Stimulated activated CD8-positive, alpha-beta memory T cell treated with anti-CD3 and anti-CD28 coated beads, Interleukin-15, amount 100 ng/mL, for 1 hour (primary cell): ENCODE measurements at places on chromosomes 5 and 9.

- DNase-seq = no peak
Observed at GRCh38 chr5:153713943-153714342, 223.5 kb downstream of the GRIA1 start.

GRCh38 chr5:179120951-179121666, 60.9 kb downstream of the ZNF354C start:
- no peak for DNase-seq

DNA sequence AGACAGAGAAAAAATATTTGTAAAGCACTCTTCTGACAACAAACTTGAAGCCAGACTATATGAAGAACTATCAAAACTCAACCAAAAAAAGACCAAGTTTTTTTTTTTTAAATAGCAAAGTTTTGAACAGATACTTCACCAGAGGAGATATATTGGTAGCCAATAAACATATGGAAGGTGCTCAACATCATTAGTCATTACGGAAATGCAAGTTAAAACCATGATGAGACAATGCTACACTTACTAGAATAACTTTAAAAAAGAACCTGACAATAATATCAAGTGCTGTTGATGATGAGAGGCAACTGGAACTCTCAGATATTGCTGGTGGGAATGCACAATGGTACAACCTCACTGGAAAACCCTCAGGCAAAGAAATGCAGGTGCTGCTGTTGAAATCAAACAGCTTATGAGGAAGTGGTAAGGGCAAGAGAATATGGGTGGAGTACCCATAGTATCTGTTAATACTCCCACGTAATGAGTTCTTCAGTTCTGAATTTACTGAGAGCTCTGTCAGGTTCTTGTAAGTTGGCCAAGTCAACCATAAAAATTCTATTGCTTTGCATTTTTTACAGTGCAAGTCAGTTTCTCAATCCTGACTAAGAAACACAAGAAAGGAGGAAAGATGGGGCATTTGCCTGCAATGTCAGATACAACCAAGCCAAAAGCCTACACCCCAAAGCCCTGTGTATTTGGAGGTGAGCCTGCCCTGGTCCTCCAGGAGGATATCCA, 87.3 kb upstream of the GNAQ start:
- no peak for DNase-seq

DNA sequence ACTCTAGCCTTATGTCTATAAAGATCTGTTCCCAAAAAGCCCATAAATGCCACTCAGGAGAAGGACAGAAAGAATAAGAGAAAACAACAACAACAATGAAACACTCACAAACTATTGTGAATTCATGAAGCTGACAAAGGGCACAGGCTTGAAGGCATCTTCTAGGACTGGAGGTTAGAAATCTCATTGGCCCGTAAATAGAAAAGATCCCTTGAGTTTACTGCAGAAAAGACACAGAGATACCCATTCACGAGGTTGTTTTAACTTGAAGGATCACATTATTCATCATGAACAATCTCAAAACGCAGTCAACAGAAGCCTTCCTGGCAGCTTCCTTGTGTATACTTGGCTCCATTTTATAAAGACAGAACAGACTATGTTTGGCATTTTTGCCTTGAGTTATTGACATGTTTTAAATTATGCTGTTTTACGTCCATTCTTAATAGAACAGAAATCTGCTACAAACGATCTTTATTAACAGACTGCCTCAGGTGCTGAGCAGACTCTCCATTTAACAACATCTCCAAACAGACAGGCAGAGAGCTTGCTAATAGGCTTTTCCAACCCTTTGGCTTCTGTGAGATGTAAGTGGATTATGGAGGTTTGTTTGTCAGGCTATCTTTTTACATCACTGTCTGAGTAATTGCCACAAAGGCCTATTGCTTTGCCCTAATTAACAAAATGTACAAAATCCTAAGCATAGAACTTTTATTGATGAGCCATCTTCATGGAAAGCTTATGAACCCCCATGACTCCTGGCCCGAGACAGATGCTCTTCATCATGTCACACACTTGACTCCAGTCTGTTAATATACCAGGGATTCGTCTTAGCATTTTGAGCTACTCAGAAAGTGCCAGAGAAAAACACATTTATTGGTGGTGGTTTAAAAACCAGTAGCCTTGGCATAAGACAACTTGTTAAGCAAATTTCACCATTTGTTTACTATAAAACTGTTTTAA, 735.3 kb upstream of the ZNF608 start:
- DNase-seq = no peak

DNA sequence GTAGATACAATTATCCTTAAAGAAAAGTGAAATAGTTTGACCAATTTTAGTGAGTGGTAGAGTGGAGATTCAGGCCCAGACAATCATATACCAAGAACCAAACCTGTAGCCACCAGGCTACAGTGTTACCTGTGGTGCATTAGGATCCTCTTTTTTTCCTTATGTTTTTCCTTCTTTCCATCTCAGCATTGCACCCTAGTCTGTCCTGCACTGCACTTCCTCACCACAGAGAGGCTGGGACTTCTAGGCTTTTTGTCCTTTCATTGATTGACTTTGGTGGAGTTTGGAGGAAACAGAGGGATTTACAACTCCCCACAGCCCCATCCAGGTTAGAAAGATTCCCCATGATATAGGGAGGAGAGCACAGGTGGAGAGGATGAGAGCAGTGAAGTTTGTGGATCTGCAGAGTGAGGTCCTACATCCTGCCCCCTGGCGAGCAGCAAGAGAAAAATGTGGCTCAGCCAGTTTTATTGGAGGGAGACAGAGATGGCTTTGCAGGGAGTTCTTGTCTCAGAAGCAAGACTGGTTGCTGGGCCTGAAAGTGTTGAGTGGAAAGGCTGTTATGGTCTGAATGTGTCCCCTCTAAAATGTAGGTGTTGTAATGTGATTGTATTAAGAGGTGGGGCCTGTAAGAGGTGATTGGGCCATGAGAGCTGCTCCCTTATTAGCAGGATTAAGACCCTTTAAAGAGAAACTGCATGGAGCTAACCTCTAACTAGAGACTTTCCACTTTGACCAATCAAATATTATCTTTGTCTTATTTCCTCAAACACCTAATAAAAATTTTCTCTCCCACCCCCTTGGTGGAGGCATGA, 36.2 kb downstream of the KIF4B start:
- no peak for DNase-seq

DNA sequence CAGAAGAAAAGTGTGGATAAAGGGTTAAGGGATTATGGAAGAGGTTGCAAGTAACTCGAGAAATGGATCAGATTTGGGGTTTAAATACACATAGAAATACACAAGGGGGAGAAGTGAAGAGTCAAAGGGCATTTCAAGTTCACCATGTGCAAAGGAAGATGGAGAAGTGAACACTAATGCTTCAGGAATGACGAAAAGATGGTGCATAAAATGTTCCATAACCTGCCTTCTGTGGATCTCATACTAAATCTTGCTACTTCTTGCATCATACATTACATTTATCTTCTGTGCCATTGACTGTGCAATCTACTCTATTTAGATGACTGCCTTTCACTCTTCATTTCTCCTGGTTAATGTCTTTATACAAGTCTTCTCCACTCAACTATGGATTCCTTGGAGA, 5.7 kb upstream of the SMC2 start:
- DNase-seq = no peak

- no peak for DNase-seq
Observed at GRCh38 chr5:11261241-11261640, 500.2 kb upstream of the DAP start.

DNA sequence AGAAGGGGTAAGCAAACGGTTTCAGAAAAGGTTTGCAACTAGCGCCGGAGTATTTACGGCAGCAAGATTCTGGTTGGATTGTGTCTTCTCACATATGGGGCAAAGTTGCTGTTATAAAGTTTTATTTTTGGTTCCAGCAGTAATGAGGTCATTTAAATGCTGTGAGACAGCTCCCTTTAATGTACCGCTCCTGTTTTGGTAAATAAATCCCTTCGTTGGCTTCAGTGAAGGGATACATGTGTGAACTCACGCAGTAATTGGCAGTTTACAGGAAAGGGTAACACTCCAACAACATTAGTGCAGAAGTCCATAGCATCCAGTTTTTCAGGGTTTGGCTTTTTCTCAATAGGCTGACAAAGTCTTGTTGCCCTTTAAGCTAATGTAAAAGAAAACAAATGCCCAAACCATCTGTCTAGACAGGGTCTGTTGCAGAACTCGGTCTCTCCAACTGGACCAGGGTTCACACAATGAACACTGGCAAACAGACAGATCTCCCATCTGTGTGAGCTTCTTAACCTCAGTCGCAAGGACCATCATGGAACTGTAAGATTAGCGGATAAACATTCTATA, 184.0 kb downstream of the GOLPH3 start:
- no peak for DNase-seq

DNA sequence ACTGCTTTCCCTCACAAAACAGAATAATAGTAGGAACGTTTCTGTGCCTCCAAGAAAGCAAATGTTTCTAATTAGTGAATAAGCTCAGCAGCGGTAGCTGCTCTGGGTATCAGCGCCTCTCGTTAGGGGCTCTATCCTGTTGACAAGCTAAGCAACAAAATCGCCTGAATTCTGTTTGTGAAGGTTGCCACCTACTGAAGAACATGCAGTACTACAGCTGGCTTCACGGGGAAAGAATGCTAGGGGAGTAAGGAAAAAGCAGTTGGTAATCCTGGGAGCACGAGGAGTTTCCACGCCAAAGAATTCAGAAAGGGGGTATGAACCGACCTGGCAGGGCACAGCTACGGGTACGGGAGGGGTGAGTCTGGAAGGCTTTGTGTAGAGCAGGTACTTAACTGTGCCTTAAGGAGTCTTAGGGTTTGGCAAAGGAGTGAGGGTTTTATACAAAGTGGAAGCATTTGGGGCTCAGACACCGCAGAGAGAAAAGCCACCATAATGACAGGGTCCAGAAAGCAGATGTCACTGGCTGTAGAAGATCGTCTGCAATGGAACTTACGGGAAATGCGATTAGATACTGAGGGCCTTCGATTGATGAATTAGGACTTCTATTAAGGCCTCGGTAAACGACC, 171.7 kb downstream of the TTC39B start:
- peak; percentile 14 for DNase-seq

DNA sequence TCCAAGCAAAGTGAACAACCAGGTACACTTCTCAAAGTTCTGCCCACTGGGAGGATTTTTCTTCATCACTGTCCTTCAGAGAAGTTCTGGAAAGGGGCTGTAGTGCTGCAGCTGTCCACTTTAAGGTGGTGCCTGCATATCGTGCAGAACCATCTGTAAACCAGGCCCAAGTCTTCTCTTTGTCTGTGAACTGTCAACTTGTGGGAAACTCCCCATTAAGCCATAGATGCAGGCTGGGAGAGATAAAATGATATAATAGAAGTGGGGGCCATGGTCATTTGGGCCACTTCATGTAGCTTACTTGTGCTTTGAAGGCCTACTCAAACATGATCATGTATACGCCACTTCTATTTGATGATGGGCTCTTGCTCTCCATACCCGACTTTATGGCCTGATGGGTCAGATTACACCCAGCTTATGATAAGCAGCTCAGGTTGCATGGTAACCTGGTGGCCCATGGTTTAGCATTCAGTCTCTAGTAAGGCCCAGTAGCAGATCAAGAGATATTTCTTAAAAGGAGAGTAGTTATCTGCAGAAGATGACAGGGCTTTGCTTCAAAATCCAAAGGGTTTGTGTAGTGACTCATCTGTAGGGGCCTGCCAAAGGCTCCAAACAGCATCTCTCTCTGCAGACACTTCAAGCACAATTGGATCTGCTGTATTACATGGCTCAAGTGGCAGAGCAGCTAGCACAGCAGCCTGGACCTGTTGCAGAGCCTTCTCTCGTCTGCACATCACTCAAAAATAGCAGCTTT, 15.7 kb upstream of the BTF3 start:
- DNase-seq = no peak

GRCh38 chr5:40575411-40575810, 104.3 kb upstream of the PTGER4 start:
- no peak for DNase-seq
